ENCODE measurements at places on chromosomes 11 and 22.

GRCh38 chr11:133809569-133810491, 35.5 kb downstream of the SPATA19 start:
- DNase-seq = no peak

GRCh38 chr11:32870676-32871075, 21.9 kb upstream of the QSER1 start:
- no peak for DNase-seq

DNA sequence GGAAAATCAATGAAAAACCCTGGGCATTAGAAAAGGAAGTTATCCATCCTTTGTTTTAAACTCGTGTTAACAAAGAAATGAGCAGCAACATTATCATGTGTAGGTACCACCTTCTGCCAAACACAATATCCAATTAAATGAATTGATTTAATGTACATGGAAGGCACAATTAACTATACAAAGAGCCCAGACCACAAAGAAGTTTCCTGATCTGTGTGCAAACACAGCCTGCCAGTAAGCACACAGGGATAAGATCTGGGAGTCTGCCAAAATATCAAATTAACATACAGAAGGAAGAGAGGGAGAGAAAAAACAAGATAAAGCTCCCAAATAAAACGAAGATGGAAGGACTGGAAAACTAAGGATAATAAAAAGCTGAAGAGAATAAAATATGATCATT, 54.1 kb upstream of the SLC25A1 start:
- no peak for DNase-seq

GRCh38 chr22:40436505-40437431, 66.4 kb downstream of the SGSM3 start:
- no peak for DNase-seq

GRCh38 chr11:115418626-115419025, 85.6 kb downstream of the CADM1 start:
- DNase-seq = no peak

DNA sequence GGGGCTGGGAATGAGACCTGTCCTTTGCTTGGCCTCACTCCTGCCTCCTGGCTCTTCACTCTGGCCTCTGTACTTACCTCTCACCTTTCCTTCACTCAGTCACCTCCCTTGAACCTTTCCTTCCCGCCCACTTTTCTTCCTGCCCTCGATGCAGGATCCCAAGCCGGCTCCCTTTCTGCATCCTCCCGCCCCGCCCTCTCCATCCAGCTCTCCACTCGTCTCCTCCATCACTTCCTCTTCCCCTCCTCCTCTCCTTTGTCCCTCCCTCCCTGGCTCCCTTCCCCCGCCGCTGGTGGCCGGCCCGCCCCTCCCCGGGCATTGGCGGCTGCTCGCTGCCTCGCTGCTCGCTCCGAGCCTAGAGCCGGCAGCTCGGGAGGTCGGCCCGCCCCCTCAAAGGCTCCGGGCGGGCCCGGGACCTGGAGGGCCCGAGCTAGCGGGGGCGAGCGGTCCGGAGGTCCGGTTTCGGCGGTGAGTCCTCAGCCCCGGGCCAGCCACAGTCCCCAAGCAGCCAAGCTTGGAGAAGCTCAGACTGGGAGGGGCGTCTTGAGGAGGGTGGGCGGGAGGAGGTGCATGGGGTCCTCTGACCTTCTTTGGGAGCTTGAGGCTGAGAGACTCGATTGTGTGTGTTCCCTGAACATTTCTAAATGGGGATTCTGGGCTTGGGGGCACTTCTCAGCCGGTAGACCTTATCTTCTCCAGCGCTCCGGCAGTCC, 13.8 kb downstream of the PHLDB1 start:
- peak; percentile 69 for DNase-seq

DNA sequence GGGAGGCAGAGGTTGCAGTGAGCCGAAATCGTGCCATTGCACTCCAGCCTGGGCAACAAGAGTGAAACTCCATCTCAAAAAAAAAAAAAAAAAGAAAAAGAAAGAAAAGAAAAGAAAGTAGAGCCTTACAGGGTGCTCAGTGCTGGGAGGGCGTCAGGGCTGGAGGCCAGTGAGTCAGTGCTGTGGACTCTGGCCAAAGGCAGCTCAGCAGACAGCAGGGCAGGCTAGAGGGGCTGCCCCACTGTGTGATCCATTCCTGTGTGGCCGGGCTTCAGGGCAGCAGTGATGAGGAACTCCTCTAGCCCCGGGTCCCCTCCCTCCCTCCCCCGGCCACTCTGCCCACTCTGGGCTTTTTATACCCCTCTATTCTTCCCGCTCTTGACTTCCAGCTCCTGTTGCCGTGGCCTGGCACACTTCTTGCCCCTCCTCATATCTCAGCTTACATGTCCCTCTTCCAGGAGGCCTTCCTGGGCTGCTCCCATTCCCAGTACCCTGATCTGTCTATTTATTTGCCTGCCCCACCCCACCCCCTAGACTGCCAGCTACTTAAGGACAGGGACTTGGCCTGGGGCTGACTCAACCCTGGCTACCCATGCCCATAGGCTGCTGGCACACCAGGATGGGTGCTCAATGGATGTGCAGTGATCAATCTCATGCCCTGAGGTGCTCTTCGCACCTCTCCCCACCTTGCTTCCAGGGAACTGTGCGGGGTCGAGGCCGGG, 10.1 kb downstream of the SYT12 start:
- DNase-seq = no peak

DNA sequence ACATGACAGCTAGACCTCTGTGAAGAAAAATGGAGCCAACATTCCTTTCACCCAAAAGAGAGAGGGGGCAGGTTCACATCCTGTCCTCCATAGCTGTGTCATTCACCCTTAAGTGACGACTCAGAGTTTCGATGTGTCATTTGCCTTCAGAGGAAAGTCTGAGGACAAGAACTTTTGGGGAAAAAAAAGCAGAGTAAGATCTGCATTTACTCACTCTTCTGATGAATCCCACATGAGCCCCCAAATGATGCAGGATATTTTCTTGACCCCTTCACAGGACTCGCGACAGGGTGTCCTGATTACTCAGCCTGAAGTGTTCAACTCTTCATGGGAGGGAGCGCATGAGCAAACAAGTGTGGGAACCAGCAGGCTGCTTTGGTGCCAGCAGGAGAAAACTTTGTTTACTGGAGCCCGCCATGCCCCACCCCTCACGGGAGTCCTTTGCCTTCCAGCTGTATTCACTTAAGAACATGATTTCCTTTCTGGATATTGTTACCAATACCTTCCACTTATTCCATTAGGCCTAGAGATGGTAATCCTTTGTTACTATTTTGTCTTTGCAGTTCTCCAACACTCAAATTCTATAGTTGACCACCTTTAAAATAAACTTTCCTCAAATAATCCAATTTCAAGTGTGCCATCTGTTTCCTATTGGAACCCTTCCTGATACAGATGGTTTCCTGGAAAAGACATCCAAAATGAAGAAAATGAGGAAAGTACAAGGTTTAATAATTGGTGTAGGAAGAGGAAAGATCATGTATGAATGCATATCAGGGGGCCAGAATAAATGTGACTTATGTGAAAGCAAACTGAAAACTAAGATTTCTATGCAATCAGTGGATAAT, 729.8 kb downstream of the FAM181B start:
- DNase-seq = no peak

- no peak for DNase-seq
These were observed 11.7 kb downstream of the CAPRIN1 start for GRCh38 chr11:34063061-34063795.

- no peak for DNase-seq
These were observed 16.5 kb downstream of the TMEM258 start for GRCh38 chr11:61775606-61776554.

DNA sequence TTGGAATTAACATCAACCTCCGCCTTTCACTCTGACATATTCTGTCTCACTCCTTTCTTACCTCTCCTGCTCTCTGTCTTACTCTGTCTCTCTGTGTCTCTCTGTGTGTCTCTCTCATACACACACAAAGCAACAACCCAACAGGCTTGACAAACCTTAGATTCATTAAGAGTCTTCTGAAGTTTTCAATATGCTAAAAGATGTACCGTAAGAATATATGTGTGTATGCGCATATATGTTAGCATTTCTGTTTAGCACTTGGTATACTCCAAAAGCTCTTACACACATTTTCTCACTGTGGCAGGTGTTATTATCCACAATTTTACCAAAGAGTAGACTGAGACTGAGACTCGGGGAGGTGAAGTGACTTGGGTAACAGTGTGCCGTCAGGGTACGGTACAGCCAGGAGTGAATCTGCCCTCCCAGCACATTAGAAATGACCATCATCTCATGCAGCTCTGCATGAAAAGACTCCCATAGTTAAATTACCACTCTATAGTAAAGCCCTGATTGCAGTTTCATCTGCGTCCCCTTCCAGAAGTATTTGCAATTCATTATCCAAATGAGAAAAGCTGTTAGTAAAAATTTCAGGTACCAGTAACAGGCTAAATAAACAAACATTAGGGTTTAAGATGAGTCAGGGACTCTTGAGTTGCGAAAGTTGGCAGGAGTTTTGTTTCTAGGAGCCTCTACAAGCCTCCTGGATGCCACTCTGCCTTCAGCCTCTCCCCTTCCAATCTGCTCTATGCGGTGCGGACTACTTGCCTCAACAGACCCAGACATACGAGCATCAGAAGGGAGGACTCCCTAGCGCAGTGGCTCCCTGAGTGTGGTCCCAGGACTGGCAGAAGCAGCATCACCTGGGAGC, 195.2 kb upstream of the TMEM45B start:
- no peak for DNase-seq

- no peak for DNase-seq
These were observed 1.6 kb upstream of the TBX1 start for GRCh38 chr22:19758896-19759426.

DNA sequence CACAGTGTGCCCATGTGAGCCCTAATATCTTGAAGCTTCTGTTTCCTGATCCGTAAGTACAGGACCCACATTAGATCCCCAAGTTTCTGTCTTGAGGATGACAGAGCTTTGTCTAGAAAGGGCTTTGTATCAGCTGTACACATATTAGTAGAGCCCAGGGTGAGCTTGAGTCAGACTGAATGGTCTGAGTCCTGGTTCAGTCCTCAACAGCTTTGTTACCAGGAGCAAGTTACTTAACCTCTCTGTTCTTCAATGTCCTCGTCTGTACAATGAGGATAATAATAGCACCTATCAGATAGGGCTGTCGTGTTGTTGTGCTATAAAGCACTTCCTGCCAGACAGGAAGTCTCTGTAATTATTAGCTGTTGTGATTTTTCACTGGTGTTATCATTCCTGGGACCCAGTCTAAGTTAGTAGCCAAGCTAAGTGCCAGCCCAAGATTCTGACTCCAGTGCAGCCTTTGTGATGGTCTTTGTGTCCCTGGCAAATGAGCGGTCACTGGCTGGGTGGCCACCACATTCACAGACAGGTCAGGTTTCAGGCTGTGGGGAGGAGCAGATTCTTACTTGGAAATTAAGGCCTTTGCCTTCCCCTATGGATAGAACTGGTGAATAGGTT, 6.8 kb downstream of the TOM1 start:
- DNase-seq = no peak

- peak; percentile 83 for DNase-seq
These were observed 357.3 kb downstream of the CTTN start for GRCh38 chr11:70755410-70756158.

DNA sequence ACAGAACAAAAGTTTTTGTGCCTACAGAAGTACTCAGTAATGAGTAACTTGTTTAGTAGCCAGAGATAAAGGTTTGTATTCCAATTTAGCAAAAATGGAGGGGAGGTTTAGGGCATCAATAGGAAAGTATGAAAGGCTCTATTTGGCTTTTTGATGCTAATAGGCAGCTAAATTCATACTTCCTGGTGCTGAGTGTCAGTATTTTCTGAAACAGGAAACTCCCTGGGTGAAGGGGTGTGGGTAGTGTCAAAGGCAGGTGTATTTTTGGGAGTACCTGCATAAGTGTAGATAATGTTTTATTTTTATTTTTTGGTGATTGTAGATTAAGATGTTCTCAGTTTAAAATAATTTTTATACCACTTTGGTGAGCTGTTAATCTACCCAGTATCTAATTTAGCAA, 29.3 kb upstream of the MMP7 start:
- no peak for DNase-seq

DNA sequence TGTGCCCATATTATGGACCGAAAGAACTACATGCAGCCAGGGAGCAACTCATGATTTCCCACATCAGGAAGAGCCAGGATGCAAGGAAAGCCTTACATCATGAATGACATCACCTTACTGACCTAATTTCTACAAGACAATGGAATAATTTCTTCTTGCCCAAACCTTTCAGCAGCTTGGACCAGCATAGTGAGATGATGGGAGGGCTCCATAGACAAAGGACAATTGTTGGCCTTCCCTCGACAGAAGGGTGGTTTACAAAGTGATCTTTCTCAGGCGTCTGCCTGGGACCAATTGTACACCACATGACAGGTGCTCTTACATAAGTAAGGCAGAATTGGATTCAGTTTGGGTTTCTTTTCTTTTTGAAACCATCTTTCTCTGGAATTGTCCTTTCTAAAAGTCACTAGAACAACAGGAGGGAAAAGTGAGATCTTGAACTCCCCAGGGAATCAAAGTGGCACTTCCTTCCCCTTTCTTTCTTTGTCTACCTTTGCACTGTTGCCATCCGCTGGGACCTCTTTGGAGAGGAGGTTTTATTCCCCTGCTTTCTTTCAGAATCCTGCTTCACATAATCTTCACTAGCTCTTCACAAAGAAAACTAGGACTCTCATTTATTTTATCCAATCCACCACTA, 51.7 kb upstream of the PAK1 start:
- no peak for DNase-seq

- no peak for DNase-seq
These were observed 236.5 kb downstream of the NTM start for GRCh38 chr11:131606811-131607335.

- no peak for DNase-seq
These were observed 20.2 kb upstream of the TP53AIP1 start for GRCh38 chr11:128962896-128963295.

DNA sequence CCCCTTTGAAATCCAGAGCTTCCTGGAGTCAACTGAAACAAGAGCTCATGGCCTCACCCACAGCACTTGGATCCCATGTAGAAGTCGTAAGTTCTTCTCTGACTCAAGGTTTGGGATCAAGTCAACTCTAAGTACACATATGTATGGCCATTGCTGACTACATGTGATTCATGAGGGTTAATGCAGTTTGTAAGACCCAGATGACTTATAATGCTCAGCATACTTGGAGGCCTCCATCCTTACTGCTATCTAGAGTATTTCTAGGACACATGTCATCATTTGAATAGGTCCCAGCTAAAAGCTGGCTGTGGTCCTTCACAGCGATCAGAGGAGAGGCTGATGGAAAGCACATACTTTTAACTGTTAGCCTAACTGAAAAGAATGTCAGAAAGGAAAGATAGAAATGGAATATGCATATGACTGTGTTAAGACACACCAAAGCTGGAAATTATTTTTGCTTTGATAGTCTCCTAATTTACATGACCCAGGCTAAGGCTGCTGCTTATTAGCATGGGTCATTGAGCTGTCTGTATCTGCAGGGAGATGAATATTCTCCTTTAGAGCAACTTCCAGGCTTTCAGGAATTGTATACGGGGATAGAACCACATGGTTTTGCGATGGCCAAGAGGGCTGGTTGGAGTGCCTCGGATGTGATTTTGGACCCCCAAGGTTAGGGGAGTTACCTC, 76.3 kb downstream of the NTM start:
- DNase-seq = no peak

DNA sequence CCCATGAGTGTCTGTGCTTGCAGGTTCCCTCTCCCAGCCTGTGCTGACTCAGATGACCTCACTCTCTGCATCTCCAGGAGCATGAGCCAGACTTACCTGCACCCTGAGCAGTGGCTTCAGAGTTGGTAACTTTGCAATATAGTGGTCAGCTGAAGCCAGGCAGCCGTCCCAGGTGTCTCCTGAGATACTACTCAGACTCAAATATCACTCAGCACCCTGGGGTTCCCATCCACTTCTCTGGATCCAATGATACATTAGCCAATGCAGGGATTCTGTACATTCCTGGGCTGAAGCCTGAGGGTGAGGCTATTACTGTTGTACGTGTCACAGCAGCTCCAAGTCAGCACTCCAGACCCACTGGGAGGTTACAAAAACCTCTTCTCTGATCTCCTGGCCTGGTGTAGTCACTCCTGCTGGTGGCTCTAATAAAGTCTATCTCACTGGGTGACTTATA, 87.8 kb upstream of the TOP3B start:
- no peak for DNase-seq

Measured in neural crest cell (in vitro differentiated cells).